ENCODE measurements at places on chromosomes 2 and 18. TPM values are rescaled to one million over a fixed set of nuclear protein-coding genes. Genes with fewer than 3 reads are reported as not detected.
A peak's percentile ranks its signal among the peaks of the same experiment; 100 is the strongest.

DNA sequence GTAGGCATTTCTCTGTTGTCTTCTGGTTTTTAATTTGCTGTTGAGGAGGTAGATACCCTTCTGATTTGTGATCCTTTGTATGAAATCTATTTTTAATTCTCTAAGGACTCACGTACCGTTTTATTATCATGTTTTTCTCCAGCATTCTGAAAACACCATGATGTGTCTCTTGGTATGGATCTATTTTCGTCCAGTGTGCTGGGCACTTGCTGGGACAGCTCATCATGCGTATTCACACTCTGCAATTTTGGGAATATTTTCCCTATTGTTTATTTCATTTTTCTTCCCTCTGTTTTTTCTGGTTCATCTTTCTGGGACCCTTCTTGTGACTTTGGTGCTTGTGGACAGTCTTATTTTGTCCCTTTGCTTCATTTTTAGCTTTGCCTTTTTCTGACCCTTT lies 21.9 kb downstream of the RPIA start:
- H3K36me3 ChIP-seq: no peaks in the 10 kb centered on the region
- DNase-seq: no peak
- H3K4me3 ChIP-seq: no peak overlapping the region
- H3K27ac ChIP-seq: no peak overlapping the region
- no peaks in the 10 kb centered on the region for H3K27me3 ChIP-seq

- DNase-seq: no peak
- no peaks in the 10 kb centered on the region for H3K27me3 ChIP-seq
- no peaks in the 10 kb centered on the region for H3K4me1 ChIP-seq
- H3K36me3 ChIP-seq: peaks cover 52% of the 10 kb centered on the region
These were observed 46.8 kb downstream of the PIK3C3 start for GRCh38 chr18:42001801-42002200.

GRCh38 chr2:19461504-19462255 lies 103.3 kb upstream of the OSR1 start:
- H3K27ac ChIP-seq: no peak overlapping the region
- H3K36me3 ChIP-seq: no peaks in the 10 kb centered on the region
- no peak for DNase-seq
- peaks cover 4% of the 10 kb centered on the region for H3K27me3 ChIP-seq
- no peak overlapping the region for H3K4me3 ChIP-seq

The BOLL gene
- not detected for total RNA-seq

The KIF5C gene
- 9.4 TPM for total RNA-seq

The TMEM200C gene
- not detected for total RNA-seq

The UGT1A8 gene
- not detected for total RNA-seq

DNA sequence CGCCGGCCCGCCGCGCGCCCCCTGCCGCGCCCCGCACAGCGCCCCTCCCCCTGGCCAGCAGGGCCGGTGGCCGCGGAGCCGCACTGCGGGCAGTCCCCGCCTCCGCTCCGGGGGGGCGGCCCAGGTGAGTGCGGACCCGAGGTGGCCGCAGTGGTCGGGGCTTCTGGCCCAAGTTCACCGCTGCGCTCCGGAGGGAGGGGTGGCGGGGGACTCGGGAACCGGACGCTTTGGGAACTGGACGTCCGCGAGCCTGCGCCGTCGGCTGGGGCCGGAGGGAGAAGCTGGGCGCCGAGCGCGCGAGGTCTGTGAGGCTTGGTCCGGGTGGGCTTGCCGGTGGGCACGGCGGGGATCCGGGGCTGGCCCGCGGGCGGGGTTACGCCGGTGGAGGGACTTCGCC lies 591 bp upstream of the LDLRAD4 start:
- H3K4me3 ChIP-seq: peak overlapping the region; percentile 55
- H3K36me3 ChIP-seq: no peaks in the 10 kb centered on the region
- no peak for DNase-seq
- no peak overlapping the region for H3K27ac ChIP-seq
- peaks cover 31% of the 10 kb centered on the region for H3K4me1 ChIP-seq
- no peaks in the 10 kb centered on the region for H3K27me3 ChIP-seq

The NDUFB3 gene
- total RNA-seq: 40.7 TPM

DNA sequence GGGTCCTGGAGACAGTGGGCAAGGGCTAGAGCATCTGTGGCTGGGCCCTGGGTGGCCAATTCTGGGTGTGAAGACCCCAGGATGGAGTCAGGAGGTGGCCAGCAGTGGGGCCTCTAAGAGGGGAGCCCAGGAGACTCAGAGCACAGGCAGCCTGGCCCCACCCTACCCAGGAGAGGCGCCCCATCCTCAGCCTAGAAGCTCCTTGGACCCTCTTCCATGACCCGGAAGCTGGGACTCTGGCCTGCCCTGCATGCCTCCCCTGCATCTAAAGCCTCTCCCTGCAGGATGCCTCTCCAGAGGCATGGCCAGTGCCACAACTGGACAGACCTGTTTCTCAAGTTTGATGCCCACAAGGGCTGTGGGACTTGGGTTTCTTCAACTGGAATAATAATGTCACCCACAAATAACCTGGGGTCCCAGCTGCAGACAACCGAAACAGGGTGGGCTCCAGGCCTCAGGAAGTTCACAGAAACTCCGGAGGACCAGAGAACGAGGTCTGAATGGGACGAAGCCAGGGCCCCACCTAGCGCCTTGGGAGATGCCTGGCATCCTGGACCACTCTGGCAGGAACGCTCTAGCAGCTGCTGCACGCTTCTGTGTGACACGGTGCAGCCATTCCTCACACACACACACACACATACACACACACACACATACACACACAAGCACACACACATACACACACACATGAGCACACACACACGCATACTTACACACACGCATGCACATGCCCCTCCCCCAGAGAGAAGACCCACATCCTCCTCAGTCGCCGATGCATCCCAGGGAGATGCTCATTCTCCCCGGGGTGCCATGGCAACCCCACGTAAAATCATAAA lies 16.4 kb downstream of the KCNIP3 start:
- H3K4me1 ChIP-seq: no peaks in the 10 kb centered on the region
- peaks cover 10% of the 10 kb centered on the region for H3K27me3 ChIP-seq
- H3K27ac ChIP-seq: no peak overlapping the region
- H3K36me3 ChIP-seq: no peaks in the 10 kb centered on the region

DNA sequence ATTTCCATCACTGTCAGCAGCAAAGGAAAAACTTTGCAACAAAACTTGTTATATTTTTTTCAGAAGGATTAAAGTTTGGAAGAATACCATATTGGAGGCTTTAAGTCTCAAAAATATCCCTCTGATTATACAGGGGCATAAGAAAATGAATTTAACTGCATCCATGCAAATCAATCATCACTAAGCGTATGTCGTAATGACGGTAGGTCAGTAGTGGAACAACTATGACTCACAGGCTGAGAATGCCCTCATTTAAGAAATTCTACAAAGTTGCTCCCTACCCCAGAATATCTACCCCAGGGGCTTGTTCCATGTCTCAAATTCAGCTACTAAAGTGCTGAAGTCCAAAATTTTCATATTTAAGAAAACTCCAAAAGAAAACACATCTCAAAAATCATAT lies 12.5 kb upstream of the NAB1 start:
- no peaks in the 10 kb centered on the region for H3K4me1 ChIP-seq
- no peaks in the 10 kb centered on the region for H3K36me3 ChIP-seq
- no peak overlapping the region for H3K4me3 ChIP-seq
- H3K27ac ChIP-seq: no peak overlapping the region

DNA sequence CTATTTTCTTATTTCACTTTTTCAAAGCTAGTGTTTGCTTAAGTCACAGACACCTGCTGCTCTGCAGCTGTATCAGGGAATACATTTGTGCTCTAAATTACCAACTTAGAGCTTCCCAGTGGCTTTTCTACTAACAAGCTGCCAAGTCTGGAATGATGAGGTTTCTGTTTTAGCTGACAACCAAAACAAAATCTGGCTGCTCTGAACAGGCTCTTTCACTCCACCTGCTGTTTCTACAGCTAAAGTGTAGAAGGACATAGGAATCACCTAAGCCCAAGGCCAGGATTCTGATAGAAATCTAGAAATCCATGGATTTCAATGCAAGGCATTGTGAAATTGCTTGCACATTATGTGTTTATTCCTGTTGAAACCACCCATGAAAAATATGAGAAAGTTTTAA lies 201.2 kb downstream of the SUCLG1 start:
- H3K4me1 ChIP-seq: no peaks in the 10 kb centered on the region
- DNase-seq: no peak
- H3K4me3 ChIP-seq: no peak overlapping the region

DNA sequence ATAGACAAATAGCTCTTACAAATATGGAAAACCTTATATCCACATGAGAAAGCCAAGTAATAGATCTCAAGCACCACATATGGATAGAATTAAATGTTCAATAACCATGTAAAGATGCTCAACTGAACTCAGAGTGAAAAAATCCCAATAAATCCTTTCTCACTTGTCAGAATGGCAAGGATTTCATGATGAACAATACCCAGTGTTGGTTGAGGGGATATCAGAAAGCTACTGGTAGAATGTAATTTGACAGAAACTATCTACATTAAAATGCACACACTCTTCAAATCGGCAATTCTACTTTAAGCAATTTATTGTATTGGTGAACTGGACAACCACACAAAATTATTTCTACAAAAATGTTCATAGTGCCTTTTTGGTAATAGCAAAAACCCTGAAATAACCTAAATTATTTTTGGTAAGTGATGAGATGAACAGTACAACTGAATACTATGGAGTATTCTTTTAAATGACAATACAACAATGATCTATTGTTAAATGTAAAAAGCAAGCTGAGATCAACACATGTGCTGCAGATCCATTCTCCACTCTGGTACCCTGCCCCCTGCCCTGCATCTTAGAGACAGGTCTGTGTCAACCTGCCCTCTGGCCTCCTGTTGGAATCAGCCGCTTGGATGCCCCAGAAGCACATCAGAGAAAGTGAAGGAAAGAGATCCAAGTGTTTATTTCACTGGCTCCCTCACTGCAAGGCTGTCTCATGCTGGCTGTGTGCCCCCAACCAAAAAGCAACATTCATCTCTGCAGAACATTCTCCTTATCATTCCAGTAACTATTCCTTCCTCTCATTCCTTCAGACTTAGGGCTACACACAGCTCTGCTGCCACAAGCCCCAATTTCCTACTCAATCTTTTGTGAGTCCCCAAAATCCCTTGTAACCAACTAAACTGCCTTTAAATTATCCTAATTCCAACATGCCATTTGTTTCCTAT lies 442.5 kb downstream of the LRATD1 start:
- H3K4me1 ChIP-seq: no peaks in the 10 kb centered on the region
- H3K4me3 ChIP-seq: no peak overlapping the region
- DNase-seq: no peak
- no peaks in the 10 kb centered on the region for H3K36me3 ChIP-seq
- no peak overlapping the region for H3K27ac ChIP-seq

The NCL gene
- total RNA-seq: 385 TPM

DNA sequence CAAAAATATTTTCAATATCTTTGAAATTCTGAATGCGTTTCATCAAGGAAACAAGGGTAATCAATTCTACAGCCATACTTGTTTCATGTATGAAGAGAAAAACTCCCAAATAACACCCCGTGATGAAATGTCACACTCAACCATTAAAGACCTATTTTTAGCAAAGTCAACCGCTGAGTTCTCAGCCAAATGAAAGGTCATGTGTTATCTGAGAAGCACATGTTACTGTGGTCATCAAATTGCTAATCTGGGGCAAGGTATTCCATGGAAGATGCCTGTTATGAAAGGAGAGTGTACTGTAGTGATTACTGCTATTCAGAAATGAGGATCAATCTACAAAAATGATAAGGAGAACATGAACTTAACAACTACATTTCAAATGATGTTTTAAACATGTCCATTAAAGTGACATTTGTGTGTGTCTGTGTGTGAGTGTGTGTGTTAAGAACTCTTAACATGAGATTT lies 126.7 kb downstream of the BCL2 start:
- no peaks in the 10 kb centered on the region for H3K27me3 ChIP-seq
- DNase-seq: no peak
- H3K27ac ChIP-seq: no peak overlapping the region

The KANSL3 gene
- total RNA-seq: 61.7 TPM

- no peak overlapping the region for H3K4me3 ChIP-seq
- H3K4me1 ChIP-seq: peaks cover 20% of the 10 kb centered on the region
- DNase-seq: no peak
- H3K36me3 ChIP-seq: no peaks in the 10 kb centered on the region
These were observed 39.7 kb upstream of the NABP1 start for GRCh38 chr2:191638079-191638801.

- H3K4me1 ChIP-seq: peaks cover 6% of the 10 kb centered on the region
- H3K27ac ChIP-seq: no peak overlapping the region
- peaks cover 9% of the 10 kb centered on the region for H3K27me3 ChIP-seq
These were observed 40.6 kb upstream of the RFX8 start for GRCh38 chr2:101515477-101515876.

The PLEKHM3 gene
- total RNA-seq: 14.4 TPM

GRCh38 chr2:274503-274902 lies 9.8 kb downstream of the ACP1 start:
- H3K27ac ChIP-seq: no peak overlapping the region
- H3K36me3 ChIP-seq: peaks cover 18% of the 10 kb centered on the region
- H3K4me1 ChIP-seq: no peaks in the 10 kb centered on the region
- no peak for DNase-seq
- no peaks in the 10 kb centered on the region for H3K27me3 ChIP-seq

GRCh38 chr2:61141151-61141550 lies 20.8 kb upstream of the C2orf74 start:
- H3K4me3 ChIP-seq: no peak overlapping the region
- H3K27me3 ChIP-seq: no peaks in the 10 kb centered on the region
- no peak overlapping the region for H3K27ac ChIP-seq
- H3K4me1 ChIP-seq: peaks cover 5% of the 10 kb centered on the region
- H3K36me3 ChIP-seq: no peaks in the 10 kb centered on the region

GRCh38 chr2:191508738-191509137 lies 169.2 kb upstream of the NABP1 start:
- H3K36me3 ChIP-seq: no peaks in the 10 kb centered on the region
- H3K4me1 ChIP-seq: no peaks in the 10 kb centered on the region
- DNase-seq: no peak
- peaks cover 6% of the 10 kb centered on the region for H3K27me3 ChIP-seq
- H3K27ac ChIP-seq: no peak overlapping the region

The INPP4A gene
- 135 TPM for total RNA-seq

DNA sequence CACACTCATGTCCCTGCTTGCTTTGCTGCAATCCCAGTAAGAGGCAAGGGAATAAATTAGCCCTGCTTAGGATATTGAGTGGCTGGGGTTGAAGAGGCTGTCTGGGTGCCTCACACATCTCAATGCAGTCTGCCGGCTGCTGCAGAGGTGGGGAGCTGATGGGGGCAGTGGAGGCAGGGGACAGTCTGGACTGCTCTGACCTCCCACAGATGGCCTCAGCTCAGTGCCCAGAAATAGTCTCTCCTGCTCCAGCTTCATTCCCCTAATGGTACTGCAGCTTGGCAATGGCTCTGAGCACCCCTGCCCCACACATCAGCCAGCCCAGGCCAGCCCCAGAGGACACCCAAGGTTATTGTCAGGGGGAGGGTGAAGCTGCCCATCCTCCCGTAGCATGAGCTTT lies 21.5 kb upstream of the TNS1 start:
- no peaks in the 10 kb centered on the region for H3K36me3 ChIP-seq
- no peak for DNase-seq
